CD4-positive, alpha-beta T cell treated with Interleukin-15 for 1 hour (primary cell): ENCODE measurements at places on chromosomes 6 and 20.

DNA sequence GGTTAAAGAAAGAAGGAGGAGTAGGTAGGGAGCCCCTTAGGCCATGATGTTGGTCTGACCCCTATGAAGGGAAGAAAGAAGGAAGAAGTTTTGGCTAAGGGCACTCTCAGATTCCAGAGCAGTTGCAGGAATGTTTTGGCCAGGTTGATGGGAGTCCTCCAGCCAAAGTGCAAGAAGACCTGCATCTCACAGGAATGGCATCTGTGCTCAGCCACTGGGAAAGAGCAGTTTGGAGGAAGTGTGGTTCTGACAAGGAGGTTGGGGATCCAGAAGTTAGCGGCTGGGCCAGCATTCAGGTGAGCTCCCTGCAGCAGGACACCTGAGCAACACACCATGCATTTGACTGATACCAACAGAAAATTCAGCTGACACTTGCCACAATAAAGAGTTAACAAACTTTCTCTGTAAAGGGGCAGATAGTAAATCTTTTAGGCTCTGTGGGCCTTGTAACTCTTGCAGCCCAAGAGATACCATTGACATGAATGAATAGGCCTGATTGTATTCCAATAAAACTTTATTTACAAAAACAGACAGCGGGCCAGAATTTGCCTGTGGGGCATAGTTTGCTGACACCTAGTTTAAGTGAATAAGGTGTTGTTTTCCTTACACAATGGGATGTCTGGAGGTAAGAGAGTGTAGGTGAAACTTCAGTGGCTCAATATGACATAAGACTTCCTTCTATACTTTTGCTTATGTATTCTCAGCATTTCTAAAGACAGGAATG lies 71.0 kb downstream of the EDN1 start:
- no peak for DNase-seq

DNA sequence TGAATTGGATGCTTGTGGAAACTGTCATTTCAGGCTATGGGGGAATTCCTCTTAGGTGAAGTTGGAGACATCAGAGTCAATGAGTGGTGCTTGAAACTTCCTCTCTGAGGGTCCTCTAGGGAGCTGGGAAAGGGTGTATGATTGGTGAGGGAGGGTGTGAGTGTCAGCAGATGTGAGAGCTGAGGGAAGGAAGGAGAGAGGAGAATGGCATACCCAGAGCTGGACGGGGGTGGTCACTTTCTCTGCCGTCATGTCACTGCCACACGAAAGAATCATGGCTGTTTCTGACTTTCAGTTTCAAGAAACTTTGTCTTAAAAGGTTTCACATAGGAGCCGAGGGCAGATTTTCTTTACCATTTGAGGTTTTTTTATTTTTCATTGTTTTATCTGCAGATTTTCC lies 50.3 kb downstream of the DEK start:
- DNase-seq = no peak

GRCh38 chr6:56757588-56757984 lies 114.9 kb upstream of the DST start:
- DNase-seq = peak; percentile 24

- DNase-seq = no peak
Measured at GRCh38 chr20:39298121-39298520, 336.0 kb downstream of the DHX35 start.

DNA sequence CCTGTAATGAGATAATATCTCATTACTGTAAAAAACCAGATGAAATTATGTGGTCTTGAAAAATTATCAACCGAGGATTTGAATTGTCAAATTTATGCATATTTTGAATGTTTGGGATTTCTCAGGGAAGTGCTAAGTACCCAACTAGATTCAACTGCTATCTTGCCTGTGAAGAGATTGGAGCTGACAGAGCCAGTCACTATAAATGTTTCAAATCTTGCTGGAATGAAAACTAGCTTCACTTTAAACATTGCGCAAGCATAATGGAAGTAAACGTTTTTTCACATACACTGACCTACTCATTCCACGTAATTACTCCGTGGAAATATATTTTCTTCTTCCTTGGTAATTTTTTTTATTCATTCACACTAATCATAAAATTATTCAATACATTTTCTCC lies 46.7 kb downstream of the TMEM170B start:
- no peak for DNase-seq

GRCh38 chr6:155364844-155365437 lies 50.7 kb upstream of the TFB1M start:
- DNase-seq = no peak

DNA sequence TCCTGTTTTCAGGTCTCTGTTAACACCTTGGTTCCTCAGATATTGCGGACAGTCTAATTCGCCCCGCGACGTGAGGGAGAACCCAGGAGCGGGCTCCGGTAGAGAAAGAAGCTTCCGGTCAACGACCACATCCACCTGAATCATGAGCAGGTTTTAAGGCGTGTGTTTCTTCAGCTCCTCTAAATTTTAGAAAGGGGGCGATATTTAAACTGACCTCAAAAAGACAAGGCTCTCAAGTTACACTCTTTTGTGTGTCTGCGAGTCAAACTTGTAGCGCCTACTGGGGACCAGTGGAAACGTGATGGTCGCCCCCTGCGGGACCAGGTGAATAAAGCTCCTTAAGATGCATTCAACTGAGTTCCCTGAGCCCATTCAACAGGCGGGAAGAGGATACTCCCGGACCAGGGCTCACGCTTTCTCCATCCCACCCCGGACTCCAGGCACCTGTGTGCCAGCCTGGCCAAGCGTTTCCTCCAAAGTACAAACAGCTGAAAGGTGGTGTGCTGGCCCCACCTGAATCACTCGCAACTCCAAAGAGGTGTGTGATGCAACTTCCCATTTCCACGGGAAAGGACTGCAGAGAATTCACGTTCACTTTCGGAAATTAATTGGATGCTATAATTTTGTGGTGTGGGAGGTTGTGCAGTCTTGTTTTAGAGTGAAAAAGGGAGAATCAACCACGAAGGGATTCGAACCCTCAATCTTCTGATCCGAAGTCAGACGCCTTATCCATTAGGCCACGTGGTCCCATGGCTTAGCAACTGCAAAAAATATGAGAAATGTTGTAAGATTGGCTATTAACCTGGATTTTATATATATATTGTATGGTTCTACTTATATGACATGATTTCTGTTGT lies 17.0 kb downstream of the GPX5 start:
- DNase-seq = peak; percentile 35

- no peak for DNase-seq
Measured at GRCh38 chr6:147514831-147515230, 6.3 kb downstream of the SAMD5 start.

- no peak for DNase-seq
Measured at GRCh38 chr6:167559675-167560479, 235.0 kb downstream of the TTLL2 start.

GRCh38 chr20:51637241-51637640 lies 94.7 kb upstream of the NFATC2 start:
- no peak for DNase-seq

GRCh38 chr6:120759570-120759969 lies 574.7 kb downstream of the TBC1D32 start:
- no peak for DNase-seq
